ENCODE measurements at places on chromosomes 2 and 18.
A peak's percentile ranks its signal among the peaks of the same experiment; 100 is the strongest.

- no peak for DNase-seq
These were observed 24.5 kb upstream of the CD28 start for GRCh38 chr2:203681978-203682377.

DNA sequence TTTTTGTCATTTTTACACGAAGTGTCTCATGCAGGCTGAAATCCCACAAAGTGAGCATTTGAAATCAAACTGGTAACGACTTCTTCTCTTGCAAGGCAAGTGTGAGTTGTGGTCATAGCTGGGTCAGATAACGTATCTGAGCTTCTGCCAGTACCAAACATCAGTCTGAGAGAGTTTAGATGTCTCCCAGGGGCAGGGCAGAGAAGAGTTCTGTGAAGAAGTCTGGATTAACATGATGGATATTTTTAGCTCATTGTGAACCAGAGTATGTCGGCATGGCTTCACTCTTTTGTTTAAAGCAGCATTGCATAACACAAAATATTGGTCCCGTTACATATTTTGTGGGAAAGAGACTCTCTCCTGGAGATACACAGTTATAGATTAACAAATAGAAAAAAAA lies 655.5 kb upstream of the KLHL29 start:
- no peak for DNase-seq

DNA sequence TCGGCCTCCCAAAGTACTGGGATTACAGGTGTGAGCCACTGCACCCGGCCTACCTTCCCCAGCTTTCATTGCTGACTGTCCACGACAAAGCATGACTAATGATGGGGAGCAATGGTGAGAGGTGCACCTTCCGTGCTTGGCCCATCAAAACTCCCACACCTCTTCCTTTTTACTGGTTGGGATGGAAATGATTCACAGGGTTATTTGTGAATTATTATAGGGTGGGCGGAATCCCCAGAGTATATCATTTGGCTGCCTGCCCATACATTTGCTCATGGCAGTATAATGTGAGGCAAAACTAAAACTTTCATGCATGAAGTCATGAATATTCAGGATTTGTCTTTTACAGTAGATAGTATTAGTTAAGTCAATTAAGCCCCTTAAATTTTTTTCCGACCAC lies 334.2 kb upstream of the NETO1 start:
- no peak for DNase-seq

DNA sequence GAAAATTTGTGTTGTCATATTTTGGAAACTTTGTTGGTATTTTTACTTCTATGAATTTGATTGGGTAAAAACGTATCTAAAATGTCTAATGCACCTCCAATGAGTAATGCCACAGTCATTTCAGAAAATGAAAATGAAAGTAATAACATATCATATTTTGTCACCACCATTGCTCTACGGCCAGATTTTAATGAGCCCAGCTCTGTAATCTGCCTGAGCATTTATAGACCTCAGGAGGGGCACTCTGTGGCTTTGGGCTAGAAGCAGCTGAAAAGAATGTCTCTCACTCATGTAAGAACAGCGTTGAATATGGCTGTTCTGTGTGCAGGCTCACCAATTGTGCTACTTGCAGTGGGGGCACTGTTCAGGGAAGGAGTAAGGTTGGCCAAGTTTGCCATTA lies 32.7 kb upstream of the ABCA12 start:
- peak; percentile 12 for DNase-seq

DNA sequence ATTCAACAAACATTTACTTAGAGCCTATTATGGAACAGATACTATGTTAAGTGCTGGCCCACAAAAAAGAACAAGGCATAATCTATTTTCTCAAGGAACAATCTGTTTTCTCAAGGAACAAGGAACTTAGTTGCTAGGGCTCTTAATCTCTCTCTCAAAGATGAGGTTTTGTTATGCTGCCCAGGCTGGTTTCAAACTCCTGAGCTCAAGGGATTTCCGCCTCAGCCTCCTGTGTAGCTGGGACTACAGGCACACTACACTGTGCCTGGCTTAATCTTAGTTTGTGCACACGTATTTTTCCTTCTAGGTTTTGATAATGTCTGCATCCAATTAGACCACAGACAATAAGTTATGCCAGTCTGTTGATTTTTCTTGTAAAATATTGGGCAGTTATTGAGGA lies 89.5 kb downstream of the PTH2R start:
- DNase-seq = no peak

DNA sequence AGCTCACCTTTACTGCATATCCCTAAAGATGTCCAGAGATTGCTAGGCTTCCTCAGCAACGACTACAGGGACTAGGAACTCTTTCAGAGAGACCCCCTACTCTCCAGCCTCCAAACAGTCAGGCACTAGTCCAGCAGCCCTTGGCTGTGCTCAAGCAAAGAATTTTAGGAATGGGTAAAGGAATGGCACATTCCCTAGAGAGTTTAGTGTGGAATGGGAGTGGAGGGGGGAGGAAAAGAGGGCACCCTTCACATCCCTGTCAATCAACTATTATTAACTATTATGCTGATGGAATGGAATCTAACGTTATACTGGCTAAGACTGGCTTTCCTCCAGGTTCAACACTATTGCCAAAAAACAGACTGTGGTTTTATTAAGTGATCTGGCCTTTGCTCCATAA lies 64.8 kb downstream of the IKZF2 start:
- peak; percentile 30 for DNase-seq

DNA sequence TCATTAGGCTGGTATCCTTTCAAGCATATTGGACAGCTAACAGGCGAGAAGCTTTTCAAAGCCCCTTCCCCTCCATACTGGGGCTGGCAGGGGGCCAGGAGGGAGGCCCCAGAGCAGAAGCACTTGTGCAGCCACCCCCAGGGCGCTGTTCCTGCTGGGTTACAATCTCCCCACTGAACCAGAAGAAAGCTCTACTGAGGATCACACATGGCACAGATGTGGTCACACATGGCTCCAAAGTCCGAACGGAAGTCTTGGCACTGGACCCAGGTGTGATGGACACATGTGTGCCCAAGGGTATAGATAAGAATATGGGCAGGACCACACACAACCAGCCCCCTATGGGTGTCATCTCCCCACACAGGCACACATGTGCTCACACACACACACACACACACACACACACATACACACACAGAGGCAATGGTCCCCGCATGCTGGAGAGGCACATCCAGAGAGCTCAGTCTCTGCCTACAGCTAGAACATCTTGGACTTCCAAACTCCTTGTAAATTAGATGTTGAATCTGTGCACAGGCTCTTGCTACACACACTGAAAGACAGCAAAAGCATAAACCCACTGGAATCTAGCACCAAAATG lies 56.4 kb downstream of the TTC32 start:
- no peak for DNase-seq

GRCh38 chr2:111100765-111101162 lies 19.9 kb upstream of the BCL2L11 start:
- DNase-seq = no peak

DNA sequence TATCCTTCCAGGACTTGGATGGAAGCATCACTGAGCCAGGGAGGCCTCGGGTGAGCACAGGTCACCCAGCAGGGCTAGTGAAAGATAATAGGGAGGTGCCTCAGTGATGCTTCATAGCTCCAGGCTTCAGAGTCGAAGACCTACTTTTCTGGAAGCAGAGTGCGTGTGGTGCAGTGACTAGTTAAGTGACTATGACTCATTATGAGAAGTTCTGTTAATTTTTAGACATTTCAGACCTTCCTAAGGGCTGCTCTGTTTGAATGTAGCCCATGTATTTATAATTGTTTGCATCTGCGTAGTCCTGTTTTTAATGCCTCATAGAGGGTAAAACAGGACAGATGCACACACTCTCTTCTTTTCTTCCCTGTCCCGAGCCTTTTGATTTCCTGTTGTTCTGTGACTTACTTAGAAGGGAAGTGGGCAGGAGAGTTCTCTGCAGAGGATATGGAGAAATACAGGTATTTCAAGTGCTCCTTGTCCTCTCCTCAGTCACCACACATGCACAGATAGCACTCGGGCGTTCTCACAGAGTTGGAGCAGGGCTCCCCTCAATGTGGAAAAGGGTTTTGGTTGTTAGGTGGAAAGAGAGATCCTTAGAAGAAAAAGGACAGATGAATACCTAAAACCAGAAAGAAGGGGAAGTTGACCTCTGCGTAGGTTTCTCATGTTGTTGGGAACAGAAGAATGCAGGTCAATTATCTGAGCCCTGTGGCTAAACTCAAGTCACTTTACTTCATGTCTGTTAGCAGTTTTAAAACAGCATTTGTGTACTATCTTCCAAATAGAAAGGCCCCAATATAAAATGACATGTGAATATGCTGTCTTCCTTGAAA lies 34.7 kb downstream of the RALB start:
- DNase-seq = peak; percentile 91

- DNase-seq = no peak
These were observed 131.7 kb upstream of the CDH20 start for GRCh38 chr18:61201511-61201910.

DNA sequence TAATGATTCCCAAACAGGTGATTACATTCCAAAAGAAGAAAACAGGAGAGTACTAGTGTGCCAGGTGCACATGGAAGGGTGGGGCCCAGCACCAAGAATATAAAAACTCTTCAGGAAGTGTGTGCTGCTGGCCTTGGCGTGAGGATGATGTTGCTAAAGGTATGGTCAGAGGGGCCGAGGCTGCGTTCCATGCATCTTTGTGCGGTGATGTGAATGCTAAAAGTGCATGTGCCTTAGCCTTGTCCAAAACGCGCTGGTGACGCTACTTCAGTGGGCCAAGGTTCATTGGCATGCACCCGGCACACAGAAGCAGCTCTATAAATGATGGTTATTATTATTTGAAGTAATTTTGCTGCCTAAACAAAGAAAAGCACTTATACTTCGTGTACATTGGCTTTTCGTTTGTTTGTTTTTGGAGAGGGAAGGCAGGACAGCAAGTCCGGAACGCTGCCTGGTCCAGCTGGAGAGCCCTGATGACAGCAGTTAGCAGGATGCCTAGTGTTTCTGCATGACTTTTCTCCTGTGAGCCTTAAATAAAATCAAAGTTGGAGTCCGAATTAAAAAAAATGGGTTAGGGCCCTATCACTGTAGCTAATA lies 2.9 kb downstream of the ALKAL2 start:
- DNase-seq = no peak

- no peak for DNase-seq
These were observed 160.9 kb downstream of the FBXO15 start for GRCh38 chr18:73986711-73987110.

DNA sequence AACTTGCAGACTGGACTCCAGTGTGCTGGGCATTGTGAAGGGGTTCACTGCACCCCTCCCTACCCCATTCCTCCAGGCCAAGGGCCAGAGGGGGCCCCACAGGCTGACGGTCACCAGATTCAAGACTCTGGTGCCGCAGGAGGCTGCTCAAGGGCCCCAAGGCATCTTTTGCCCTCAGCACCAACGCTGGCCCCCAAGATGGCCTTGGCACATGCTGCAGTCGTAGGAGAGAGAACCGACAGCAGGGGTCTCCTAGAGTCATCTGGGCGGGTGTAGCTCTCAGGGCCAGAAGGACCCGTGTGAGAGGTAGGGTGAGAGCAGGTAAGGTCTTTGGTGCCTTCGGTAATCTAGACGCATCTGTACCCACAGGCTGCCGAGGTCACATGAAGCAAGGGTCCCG lies 18.7 kb upstream of the ODC1 start:
- no peak for DNase-seq

DNA sequence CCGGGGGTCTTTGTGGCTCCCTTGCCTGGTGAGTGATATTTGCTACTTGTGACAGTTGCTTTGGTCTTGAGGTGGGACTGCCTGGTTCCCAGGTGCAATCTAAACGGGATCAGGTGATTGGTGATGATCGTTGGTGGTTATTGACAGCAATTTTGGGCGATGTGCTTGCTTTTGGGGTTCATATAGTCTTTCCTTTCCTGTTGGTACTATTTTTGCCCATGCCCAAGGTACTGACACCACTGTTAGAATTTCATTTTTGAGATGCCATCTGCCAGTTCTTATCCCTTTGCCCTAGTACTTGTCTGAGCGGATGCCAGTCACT lies 573 bp downstream of the WDR7 start:
- no peak for DNase-seq

DNA sequence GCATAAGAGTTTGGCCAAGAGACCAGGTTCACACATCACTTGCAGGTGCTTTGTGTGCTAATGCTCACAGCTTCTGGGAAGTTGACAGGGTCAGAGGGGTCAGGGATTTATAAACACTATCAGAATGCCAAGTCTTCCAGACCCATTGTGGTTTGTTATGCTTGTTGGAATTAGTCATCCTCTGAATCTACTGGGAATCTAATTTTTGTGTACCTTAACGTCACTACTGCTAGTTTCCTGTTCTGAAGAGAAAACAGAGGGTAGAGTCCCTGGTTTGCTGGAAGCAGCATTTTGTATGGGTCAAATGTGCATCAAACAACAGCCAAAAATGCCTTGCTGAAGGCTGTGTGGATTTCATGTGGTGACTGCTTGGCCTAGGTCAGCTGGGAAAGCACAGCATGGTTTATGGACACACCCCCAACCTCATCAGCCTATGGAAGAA lies 33.3 kb downstream of the ANTXR1 start:
- DNase-seq = peak; percentile 61

DNA sequence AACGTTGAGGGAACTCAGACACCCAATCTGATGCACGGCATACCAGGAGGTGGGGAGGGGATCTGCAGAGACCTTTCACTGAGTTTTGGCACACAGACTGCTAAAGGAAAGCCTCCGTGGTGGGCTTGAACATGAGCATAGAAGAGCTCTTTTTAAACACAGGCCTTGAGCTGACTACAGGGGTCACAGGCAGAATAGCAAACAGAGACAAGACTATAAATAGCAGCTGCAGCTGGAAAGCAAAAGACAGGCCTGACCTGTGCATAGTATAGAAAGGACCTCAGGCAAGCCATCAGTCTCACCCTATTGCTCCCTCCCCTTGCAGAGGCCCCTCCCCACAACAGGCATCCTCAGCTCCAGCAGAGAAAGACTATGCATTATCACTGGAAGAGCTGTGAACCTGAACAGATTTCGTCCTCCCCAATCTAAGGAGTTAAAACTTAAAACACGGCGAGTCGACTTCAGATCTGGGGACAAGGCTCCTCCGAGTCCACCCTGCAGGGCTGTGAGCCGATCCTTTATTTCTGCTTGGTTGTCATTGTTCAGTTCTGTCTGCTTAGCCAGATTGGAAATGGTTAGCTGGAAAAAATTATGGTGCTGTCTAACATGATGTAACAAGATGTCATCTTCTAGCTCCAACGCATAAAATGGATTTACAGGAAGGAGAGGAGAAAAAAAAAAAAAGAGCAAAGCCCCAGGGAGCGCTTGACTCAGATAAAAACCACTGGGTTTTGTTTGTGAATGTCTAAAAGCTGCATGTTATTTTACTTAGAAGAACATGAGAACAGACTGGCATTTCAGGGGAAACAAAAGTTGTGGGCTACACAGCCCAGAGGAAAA lies 25.2 kb upstream of the LCLAT1 start:
- peak; percentile 67 for DNase-seq

DNA sequence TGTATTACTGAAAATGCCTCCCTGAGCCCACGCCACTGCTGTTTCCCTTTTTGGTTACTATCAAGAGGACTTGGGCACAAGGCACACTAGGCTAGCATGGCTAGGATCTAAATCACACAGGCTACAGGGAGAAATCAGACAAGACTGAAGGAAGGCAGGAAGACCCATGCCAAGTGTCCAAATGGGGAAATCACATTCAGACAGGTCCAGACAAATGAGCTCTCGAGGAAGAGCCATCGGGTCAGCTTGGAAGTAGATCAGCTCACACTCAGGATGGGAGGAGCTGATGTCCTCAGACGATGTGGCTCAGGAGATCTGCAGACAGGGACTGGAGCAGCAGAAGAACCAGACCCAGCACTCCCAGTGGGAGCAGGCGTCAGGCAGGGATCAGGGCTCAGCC lies 113.2 kb downstream of the COL6A3 start:
- no peak for DNase-seq

- DNase-seq = no peak
These were observed 136.8 kb downstream of the TTC32 start for GRCh38 chr2:19764998-19765397.

- peak; percentile 73 for DNase-seq
These were observed 26.6 kb upstream of the LANCL1 start for GRCh38 chr2:210503001-210503623.
